Stimulated activated CD4-positive, alpha-beta T cell treated with anti-CD3 and anti-CD28 coated beads, TNF-alpha, amount 100 ng/mL, for 4 hours (primary cell): ENCODE measurements at places on chromosomes 1 and 21.

DNA sequence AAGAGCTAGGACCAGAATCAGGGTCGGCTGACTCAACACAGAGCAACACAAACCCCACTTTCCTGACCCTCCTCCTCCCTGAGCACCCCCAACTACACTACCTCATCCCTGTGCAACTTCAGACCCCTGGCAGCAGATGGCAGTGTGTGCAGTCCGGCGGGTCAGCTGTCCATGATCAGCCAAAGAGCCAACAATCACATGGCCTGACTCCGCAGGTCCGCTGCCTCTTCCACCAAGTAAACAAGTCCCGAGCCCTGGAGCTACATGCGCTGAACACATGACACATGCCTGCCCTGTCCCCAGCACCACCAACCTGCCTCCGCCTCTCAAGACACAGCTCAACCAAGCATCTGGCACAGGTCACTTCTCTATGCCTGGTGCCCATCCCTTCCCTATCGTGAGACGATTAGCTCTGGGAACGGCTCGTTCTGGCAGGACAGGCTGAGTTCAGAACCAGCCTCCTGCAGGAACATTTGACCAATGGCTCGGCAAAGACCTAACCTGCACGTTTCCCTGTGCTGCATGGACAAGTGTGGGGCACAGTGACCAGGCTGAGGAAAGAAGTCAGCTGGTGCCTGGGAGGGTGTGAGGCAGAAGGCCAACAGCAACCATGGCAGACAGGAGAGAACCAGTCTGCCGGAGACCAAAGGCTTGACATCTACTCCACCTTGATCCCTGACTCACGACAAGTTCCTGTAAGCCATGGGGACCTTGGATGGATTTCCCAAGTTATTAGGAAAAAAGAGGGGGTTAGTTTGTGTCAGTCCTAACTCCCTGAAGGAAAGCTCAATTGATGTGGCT is 60.3 kb downstream of the CD46 start:
- no peak for DNase-seq

- no peak for DNase-seq
Observed at GRCh38 chr1:86436041-86436440, 12.1 kb downstream of the CLCA2 start.

- no peak for DNase-seq
Observed at GRCh38 chr1:198696211-198696610, 57.4 kb downstream of the PTPRC start.

DNA sequence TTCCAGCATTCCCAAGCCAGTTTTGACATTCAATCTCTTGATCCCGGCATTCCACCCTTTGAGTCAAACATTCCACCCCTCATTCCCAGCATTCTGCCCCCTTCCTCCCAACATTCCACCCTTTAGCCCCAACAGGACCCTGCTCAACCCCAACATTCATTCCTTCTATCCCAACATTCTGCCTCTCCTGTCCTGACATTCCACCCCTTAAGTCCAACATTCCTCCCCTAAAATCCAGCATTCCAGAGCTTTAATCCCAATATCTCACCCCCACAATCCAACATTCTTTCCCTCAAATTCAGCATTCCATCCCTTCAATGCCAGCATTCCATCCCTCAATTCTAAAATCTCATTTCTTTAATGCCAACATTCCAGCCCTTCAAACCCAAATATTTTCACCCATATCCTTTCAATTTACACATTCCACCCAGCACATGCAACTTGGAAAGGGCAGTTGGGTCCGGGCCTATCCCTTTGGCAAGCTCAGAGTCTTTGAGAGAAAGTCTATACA is 22.9 kb downstream of the DDX20 start:
- no peak for DNase-seq

DNA sequence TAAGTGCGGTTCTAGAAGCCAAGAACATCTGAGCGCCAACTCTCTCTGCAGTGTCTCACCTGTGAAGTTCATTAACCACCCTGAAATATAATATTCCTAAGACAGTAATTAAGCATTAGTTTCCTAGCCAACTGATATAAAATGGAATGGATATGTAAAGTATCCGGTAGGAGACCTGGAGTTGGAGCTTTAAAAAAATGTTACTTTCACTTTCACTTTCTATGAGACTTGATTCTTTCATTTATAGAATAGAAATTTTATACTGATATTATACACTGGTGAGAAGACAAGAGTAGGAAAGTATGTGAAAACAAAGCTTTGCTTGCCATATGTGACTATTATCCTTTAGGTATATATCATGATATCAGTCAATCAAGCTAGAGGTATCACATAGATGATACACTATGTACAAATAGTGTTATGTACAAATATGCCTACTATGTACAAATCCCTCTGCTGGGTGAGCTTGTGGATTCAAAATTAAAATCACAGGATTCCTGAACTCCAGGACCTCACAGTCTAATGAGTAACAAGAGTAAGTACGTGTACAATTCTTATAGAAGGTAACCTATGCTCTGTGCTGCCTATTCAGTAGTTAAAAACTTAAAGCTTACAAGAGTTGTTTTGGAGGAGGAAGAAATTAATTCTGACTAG is 934.2 kb downstream of the TTLL7 start:
- DNase-seq: no peak

- DNase-seq: no peak
Observed at GRCh38 chr1:211375146-211375818, 48.6 kb downstream of the TRAF5 start.

DNA sequence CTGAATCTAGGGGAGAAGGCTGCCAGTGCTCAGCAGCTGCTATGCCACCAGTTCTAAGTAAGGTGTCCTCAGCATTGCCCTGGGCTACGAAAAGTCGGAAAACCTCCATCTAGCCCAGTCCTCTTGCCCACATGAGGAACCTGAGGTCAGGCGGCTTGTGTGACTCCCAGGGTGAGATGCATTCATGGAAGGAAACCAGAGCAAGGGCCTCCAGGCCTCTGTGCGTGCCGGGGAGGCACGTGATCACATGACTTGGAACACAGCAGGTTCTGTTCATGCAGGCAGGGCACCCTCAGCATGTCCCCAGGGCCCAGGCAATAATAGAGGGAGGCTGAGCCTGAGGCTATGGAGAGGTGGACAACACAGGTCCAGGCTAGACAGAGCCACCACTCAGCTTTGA is 312.5 kb upstream of the DUSP10 start:
- DNase-seq: no peak

DNA sequence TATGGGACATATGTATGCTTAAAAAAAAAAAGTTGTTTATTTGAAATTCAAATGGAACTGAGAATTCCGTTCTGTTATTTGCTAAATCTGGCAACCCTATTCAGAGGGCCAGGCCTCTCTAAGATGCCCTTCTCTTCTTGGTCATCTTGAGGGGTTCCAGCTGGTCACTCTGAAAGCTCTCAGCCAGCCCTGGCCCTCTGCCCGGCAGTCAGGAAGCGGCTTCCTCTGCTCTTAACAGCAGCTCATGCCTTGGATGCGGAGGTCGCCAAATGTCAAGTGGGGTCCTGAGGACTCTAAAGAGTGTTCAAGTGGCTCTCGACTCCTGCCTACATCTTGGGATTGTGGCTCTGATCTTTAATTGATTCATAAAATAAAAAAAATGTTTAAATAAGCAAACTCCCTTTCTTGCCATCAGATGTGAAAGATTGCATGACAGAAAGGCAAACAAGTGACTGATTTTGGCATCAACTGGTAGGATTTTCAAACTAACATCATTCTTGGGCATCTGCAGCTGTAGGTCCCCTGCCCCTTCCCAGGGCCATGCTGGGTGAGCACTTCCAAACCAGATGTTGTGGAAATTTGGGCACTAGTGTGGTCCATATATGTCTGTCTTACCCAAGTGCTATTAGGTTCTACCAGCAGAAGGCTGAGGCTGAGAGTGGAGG is 130.8 kb downstream of the PRDM2 start:
- DNase-seq: no peak

GRCh38 chr21:42388740-42389448 is 7.0 kb downstream of the TMPRSS3 start:
- no peak for DNase-seq

DNA sequence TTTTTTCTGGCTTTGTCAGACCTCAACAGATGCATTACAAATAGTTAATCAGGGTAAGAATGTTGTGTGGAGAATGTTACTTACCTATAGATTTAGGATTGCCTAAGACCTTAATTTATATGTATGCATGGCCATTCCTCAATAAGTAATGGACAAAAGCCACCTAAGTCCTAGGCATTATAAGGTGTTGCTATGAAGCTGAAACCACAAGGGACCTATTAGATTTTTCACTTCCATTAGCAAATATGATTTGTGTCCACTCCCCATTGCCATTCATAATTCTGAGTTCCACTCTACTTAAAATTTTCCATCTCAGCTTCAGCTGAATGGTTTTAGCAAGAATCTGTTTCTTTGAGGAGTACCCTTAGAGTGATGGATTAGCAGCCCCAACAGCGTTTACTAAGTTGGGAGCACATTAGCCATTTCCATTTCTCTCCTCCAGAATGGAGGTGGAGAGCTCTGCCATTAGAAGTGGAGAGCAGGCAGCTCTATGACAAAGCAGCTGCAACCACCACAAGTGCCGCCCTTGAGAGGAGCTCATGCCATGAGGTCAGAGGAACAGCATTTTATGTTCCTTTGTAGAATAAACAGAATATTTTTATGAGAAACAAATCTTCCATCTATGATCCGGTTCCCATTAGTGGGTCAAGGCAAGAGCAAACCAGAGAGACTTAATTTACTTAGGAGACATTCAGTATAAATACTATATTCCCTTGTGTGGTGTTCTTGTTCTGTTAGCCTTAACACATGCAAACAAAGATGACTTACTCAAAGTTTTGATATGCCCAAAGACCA is 28.9 kb upstream of the C1orf87 start:
- DNase-seq: no peak

DNA sequence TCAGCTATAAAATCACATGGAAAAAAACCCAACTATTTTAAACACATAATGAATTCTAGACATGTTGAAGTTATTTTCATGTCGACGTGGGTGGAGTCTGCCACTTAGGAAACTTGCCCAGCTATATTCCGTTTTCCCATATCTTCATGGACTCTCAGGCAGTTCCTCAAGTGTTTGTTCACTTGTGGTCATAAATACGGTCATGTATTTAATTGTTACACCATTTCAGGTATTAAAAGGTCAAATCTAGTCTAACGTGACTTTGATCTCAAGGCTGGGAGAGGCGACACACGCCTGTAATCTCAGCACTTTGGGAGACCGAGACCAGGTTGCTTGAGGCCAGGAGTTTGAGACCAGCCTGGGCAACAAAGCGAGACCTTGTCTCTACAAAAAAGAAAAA is 346.9 kb downstream of the PBX1 start:
- DNase-seq: no peak

DNA sequence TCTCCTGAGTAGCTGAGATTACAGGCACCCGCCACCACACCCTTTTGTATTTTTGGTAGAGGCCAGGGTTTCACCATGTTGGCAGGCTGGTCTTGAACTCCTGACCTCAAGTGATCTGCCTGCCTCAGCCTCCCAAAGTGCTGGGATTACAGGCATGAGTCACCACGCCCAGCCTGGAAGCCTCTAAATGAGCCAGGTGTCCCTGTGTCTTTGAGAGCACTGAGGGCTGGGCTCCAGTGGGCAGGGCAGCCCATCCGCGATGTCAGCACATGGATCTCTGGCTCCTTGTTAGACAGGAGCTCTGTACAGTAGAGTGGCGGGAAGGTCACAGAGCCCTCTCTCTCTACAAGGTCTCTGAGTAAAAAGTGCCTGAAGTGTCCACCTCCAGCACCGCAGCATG is 124.3 kb downstream of the PGBD5 start:
- DNase-seq: no peak

DNA sequence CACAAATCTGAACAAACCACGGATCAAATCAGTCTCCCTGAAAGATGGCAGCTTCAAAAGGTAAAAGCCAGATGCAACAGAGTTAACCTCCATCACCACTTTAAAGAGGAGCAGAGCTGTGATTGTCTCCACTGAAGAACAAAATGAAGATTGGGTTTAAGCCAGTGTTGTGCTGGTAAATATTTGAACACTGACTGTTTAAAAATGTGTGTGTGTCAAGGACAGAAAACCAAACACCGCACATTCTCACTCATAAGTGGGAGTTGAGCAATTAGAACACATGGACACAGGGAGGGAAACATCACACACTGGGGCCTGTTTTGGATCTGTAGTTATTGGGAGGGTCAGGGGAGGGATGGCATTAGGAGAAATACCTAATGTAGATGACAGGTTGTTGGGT is 83.9 kb downstream of the ST6GALNAC5 start:
- DNase-seq: no peak

DNA sequence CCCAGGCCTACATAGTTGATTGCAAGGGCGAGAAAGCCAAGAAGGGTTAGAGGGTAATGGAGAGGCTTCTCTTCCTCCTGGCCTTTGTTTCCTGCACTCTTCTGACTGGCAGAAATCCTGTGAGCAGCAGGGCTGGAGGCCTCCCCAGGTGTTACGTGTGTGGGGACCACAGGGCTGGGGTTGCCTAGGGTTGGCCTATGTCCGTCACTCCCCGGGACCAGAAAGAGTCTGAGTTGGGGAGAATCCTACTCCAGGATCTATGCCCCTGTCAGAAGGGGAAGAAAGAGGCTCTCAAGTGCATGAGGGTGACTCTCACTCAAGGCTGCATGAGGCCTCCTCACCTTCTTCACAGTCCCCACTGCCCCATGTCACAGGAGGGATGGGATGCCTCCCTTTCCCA is 38.5 kb downstream of the IGFN1 start:
- DNase-seq: no peak

- no peak for DNase-seq
Observed at GRCh38 chr1:15180189-15180588, 26.6 kb downstream of the TMEM51 start.

GRCh38 chr1:241101622-241102021 is 255.4 kb downstream of the RGS7 start:
- no peak for DNase-seq

GRCh38 chr1:43786201-43786958 is 79.0 kb downstream of the ST3GAL3 start:
- DNase-seq: no peak

GRCh38 chr1:161379071-161379470 is 11.4 kb upstream of the CFAP126 start:
- no peak for DNase-seq

GRCh38 chr1:204376465-204376864 is 16.7 kb upstream of the PLEKHA6 start:
- DNase-seq: no peak

GRCh38 chr1:109425391-109426280 is 612 bp downstream of the PSMA5 start:
- no peak for DNase-seq

DNA sequence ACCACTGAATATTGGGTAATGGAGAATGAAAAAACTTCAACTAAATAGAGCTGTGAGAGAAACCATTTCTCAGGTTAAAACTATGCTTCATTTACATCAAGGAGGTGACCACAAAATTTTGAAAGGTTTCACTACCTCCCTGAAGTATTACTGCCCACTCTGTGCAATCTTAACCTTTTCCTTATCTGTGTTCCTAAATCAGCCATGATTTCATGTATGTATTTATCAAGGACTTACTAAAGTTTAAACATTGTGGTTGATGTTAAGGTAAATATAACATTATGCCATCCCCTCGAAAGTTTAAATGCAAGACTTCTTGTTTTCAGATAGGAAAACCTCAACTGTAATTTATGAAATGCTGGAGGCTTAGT is 84.4 kb downstream of the CLEC20A start:
- no peak for DNase-seq

GRCh38 chr21:43872531-43873197 is 7.6 kb downstream of the AGPAT3 start:
- DNase-seq: no peak
